Stimulated activated CD8-positive, alpha-beta memory T cell treated with anti-CD3 and anti-CD28 coated beads, Interleukin-4, amount 100 ng/mL, for 1 hour (primary cell): ENCODE measurements at places on chromosomes 2 and 18.
A peak's percentile ranks its signal among the peaks of the same experiment; 100 is the strongest.

- DNase-seq = no peak
Observed at GRCh38 chr2:88735853-88736252, 44.4 kb downstream of the RPIA start.

DNA sequence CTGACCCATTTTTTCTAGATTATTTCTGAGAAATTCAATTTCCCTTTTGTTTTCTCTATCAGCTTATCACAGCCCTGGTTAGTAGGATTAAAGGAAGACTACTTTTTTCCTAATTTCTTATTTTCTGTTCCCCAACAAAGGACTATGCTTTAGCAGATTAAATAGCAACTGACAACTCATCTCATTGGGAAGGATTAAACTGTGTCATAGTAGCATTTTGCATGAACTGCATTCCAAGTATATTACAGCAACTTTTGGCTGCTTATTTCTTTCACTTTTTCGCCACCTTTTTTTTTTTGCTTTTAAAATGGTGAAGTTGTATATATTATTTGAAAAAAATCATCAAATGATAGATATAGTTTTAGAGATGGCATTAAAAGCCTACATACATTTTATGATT is 570.3 kb downstream of the FBXO15 start:
- no peak for DNase-seq

DNA sequence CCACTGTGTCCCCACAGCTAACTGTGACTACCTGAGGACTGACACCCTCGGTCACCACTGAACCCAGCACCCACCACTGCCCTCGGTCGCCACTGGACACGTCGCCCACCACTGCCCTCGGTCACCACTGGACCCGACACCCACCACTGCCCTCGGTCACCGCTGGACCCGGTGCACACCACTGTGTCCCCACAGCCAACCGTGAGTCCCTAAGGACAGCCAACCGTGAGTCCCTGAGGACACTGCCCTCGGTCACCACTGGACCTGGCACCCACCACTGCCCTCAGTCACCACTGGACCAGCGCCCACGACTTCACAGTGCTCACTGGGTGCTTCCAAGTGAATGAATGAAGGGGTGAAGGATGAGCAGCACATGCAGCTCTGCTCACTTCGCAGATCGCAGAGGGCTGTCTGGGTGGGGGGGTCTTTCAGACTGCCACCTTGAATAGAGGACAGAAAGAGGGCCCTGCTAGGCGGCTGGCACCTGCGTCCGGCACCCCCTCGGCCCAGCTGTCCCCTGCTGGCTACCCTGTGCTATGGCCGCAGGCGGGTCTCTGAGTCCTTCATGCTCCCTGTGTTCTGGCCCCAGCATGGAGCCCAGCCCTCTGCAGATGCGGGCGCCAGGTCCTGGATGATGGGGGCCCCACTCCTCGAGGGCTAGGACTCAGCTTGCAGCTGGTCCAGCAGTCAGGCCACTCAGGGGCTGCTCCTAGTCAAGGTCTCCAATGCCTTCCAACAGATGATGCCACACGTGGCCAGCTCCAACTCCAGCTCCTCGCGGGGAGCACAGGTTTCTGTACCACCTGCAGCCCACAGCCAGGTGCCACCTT is 51.4 kb upstream of the GPC1 start:
- DNase-seq = no peak

DNA sequence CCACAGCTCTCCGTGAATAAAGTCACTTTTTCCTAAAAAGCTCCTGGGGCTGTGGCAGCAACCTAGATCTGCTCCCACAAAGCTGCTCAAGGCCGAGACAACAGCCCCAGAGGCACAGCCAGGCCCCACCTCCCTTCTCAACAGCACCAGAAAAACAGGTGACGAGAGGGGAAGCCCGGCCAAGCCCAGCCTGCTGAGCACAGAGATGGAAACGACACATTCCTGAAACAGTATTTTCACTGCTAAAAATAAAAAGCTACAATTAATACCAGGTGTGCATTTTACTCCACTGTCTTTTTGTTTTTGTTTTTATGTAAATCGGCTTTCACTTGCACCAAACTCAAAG is 199.3 kb downstream of the HDAC4 start:
- DNase-seq = no peak

DNA sequence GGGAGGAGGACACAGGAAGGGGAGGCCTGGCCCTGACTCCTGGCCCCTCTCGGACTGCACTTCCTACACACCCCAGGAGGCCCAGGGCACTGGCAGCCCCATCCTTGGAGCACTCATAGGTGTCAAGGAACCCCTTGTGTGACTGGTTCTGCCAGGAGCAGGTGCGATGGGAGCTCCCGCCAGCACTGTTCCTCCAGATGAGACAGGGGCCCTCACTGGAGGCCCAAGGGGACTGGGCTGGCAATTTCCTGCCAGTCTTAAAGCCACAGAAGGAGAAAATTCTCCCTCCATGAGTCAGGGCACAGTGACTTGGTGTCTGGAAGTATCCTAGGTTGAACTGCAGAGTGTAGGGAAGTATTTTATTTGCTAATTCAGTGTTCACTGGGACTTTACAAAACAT is 42.8 kb upstream of the MAL start:
- DNase-seq = no peak

- DNase-seq = no peak
Observed at GRCh38 chr2:106551417-106552130, 64.4 kb downstream of the CD8B2 start.

- DNase-seq = no peak
Observed at GRCh38 chr18:22265838-22266237, 96.4 kb downstream of the GATA6 start.

- DNase-seq = no peak
Observed at GRCh38 chr2:63788071-63788470, 53.6 kb upstream of the UGP2 start.

DNA sequence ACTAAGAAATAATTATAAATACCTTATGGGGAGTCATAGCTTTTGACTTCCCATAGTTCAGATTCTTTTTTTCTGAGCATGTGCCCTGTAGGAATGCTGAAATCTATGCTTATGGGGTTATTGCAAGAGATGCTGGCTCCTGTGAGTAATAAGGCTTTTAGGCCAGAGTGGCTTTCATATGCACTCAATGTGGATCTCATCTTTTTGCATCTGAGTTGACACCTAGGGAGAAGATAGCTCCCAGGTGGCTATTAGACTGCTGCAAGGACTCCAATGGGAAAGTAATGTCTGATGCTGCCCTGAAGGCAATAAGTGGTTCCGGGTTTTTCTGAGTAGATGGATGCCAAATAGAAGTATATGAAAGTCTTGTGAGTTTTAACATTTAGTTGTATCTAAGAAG is 21.0 kb downstream of the DNAH6 start:
- DNase-seq = no peak

DNA sequence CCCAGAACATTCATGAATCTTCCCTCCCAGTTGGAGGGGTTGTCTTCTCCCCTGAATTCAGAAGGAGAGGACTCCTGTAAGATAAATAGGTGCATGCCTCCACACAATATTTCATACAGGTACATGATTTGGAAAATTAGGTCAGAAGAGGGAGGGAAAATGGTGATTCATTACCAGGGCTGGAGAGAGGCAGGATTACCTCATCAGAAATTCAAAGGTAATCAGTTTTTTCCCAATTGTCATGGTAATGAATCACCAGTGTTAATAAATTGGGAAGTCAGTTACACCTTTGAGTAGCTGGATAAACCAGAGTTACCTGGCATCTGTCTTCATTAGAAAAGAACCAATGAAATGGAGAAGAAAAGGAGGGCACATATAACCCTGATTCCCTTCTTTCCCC is 128.5 kb downstream of the EN1 start:
- DNase-seq = no peak

DNA sequence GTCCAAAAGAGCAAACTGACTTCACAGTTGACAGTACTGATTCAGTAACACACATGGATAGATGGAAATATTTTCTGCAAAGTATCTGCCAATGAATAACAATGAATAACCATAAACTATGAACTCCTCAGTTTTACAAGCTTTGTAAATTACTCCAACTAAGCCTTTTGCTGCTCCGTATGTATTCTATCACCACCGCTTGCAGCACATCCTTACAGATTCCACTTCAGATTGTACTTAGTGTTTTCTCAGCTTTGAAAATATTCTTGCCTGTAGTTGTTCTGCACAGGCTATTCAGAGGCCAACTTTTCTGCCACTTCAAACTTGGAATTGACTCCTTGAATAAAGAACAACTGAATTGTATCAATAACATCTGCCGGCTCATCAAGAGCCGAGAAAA is 36.2 kb downstream of the TLK1 start:
- DNase-seq = no peak

- no peak for DNase-seq
Observed at GRCh38 chr18:37249895-37250618, 315.5 kb downstream of the CELF4 start.

DNA sequence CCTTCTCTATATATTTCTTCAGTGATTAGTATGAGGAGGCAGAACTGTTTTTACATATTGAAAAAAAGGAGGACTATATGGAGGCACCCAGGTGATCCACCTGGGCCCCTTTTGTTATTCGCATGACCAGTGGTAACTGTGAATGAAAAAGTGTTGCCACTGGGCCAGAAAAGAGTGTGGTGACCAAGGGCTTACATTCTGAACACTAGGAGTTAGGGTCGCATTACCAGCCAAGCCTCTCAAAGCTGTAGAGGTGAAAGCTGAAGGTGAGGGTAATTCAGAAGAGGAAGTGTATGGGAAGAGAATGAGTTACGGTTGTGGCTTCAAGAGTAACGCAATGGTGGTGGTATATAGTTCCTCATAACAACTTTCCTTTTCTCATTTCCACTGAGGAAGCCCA is 487.6 kb downstream of the TMEM182 start:
- DNase-seq = no peak

DNA sequence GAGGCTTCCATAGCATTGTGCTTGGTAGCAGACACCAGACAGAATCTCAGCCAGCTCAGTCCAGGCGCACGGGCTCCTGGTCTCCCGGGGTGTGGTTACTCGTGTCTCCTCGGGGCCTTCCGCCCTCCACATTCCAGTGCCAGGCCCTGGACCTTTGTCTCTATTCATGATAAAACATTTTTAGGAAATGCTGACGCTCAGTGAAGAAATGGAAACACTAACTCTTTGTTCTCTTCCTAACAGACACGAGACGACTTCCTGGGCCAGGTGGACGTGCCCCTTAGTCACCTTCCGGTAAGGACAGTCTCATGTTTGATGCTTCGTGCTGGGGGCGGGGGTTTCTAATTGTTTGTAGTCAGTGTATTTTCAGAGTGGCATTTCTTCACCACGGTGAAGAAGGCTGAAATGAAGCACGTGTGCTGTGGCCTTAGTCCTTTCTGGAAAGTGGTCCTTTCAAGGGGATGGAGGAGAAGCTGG is 271.8 kb downstream of the NEDD4L start:
- DNase-seq = no peak

- no peak for DNase-seq
Observed at GRCh38 chr2:5740817-5741216, 48.6 kb downstream of the SOX11 start.

- no peak for DNase-seq
Observed at GRCh38 chr2:148533685-148534084, 110.9 kb upstream of the EPC2 start.

GRCh38 chr2:98412751-98413458 is 31.8 kb upstream of the INPP4A start:
- peak; percentile 27 for DNase-seq

DNA sequence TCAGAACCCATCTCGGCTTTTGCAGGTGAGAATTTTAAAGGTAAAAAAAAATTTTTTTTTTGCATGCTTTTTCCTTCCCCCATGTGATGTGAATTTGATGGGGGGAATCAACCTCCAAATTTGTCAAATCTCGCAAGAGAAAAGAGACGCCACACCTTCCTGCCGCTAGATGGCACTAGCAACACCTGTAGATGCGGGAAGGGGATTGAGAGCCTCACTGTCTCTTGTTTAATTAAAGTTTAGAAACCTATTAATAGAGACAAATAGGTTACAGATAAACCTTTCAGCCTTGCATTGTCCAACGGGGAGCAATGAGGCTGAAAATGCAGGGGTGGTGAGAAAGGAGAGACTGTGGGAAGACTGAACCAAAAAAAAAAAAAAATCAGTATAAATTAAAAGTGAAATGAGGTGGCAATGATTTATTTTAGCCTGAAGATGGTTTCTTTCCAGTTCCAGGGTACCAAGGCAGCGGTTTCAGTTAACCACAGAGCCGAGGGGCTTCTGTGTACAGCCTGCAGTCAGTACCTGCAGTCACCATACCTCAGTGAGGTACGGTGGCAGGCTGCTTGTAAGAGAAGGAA is 84.6 kb downstream of the NRP2 start:
- peak; percentile 10 for DNase-seq

- DNase-seq = no peak
Observed at GRCh38 chr2:191150230-191150599, 579 bp downstream of the STAT4 start.

- no peak for DNase-seq
Observed at GRCh38 chr2:24107-24506, 22.2 kb downstream of the FAM110C start.

- no peak for DNase-seq
Observed at GRCh38 chr2:179059026-179059700, 9.2 kb upstream of the CCDC141 start.

GRCh38 chr2:24409700-24410556 is 49.6 kb upstream of the ITSN2 start:
- DNase-seq = peak; percentile 7

DNA sequence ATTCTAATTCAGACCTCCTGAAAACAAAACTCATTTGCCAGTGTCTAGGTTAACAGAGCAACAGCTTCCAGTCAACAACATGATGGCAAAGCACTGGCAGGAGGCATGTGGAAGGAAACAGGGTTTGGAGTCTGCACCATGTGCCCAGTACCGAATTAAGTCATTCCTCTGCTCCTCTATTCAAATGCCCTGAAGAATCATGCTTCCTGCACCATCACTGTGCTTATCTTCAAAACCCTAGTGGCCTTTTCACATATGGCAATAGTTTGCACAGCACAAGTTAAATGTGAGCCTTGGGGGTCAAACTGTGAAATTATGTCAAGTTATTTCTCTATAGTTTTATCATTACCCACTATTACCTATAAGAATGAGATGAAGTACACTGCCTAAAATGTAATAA is 75.4 kb upstream of the GRB14 start:
- DNase-seq = no peak

GRCh38 chr18:78731398-78732032 is 248.1 kb upstream of the SALL3 start:
- no peak for DNase-seq

DNA sequence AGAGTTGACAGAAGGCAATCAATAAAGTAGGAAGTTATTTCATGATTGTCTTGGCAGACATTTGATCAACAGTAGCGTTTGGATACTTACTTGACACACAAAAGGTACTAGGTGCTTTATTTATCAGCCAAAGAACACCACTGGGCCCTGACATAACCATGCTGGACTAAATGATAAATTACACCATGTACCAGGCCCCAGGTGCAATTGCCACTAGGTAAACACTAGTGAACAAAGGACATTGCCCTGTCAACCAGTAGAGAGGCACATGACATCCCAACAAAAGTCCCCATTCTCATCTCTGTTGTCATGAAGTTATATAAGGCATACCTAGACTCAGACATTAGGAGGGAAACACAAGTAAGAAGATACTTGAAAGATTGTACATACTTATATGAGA is 747.2 kb downstream of the SATB2 start:
- DNase-seq = no peak

GRCh38 chr2:43839776-43840564 is 1.2 kb downstream of the ABCG8 start:
- DNase-seq = no peak
